ENCODE measurements at places on chromosomes 16 and 17.

- no peak for DNase-seq
These were observed 27.1 kb downstream of the GSE1 start for GRCh38 chr16:85640254-85640558.

- DNase-seq: peak; percentile 15
These were observed 4.4 kb downstream of the GAA start for GRCh38 chr17:80105762-80106161.

GRCh38 chr17:65027305-65027704 is 29.2 kb downstream of the GNA13 start:
- DNase-seq: no peak

GRCh38 chr16:83238949-83239691 is 568.7 kb upstream of the HSBP1 start:
- no peak for DNase-seq

DNA sequence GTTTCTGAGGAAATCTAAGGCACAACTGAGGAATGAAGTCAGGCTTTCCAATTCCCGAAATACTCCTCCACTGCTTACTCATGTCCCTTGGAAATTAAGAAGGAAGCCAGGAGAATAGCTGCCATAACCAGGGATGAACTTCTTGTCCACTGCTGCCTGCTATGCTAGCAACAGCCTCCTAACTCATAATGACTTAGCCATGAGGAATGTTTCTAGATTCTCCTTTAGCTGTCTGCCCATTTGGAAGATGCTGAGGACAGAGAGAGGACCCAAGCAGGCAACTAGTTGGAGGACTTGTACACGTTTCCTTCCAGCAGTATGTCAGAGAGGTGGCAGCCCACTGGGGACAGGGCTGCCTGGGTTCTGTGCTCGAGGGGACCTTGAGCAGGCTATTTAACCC is 939 bp upstream of the CCL2 start:
- no peak for DNase-seq

GRCh38 chr16:4391631-4392381 is 20.2 kb downstream of the VASN start:
- no peak for DNase-seq

DNA sequence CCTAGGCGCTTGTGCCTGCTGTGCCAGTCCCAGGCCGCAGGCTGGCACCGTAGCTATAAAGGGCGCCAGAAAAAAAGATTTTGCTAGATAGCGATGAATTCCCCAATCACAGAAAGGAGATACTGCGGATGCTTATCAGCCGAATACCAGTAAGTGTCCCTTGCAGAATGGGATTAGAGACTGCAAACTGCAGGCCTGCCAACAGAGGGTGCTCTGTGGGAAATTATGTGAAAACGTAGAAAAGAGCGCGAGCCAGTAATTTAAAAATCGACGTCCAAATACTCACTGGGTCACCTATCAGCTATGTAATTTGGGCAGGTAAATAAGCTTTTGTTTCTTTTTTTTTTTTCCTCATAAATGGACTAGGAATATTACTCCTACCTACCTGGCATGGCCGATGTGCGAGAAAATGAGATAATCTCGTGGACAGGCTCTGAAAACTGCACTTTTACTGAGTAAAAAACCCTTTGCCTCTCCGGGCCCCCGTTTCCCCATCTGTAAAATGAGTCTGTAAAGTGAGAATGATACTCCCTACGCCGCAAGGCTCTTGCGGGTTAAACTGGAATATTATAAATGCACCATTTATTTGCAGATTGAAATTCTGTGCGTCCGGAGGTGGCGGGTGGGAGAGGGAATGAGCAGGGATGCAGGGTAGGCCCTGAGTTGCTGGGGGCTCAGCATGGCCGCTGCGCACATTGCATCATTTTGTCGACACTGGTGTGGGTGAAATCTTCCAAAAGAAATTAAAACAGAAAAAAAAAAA is 1.2 kb upstream of the COG1 start:
- peak; percentile 74 for DNase-seq

DNA sequence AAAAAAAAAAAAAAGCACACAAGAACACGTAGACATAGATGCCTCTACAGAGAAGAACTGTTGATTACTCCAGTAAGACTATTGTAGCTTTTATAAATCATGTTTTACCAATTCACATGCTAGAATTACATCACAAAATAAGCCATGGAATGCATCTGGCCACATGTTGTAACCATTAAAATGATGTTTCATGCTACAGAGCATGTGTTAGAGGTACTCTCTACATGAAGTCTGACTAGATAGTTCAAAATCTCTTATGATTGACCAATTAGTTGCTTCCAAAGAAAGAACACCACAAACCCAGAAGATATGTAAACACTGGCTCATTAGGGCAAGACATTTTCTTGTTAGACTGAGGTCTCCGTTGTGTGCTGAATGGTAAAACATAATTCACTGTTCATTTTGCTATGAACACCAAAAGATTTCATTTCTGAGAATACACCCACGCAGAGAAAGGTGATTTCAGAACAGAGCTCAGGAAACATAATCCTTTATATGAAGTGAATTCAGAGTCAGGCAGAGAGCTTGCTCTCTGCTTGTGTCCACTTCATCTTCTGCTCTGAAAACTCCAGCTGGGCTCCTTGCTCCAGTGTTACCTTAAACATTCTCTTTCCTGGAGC is 411.4 kb upstream of the SOX9 start:
- no peak for DNase-seq

- DNase-seq: no peak
These were observed 79.9 kb downstream of the ZNF18 start for GRCh38 chr17:11917415-11917814.

DNA sequence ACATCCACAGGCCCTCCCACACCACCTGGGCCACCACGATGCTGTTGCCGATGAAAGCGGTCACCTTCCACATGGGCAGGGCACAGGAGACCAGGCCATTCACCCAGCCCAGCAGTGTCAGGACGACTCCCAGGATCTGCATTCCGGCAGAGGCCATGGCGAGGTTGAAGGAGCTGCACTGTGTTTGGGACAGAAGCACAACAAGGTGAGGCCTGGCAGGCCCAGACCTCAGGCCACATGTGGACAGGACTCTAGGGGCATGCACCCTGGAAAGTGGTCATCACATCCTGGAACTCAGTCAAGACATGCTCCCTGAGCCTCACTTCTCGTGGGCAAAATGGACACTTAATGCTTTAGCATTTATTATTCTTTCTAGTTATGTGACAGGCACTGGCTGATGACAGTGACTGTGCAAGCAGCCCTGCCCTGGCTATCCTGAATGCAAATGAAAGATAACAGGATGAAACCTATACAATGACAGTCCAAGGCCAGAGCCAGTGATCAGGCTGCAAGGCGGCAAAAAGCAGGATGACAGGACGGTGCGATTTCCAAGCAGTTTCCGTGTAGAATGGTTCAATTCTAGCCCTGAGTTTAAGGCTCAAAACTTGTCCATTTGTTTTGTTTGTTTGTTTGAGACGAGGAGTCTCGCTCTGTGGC is 2.0 kb downstream of the CLDN6 start:
- DNase-seq: no peak

- no peak for DNase-seq
These were observed 195.3 kb downstream of the ZNF423 start for GRCh38 chr16:49660626-49661025.

GRCh38 chr16:17038415-17038814 is 432.3 kb downstream of the XYLT1 start:
- no peak for DNase-seq

DNA sequence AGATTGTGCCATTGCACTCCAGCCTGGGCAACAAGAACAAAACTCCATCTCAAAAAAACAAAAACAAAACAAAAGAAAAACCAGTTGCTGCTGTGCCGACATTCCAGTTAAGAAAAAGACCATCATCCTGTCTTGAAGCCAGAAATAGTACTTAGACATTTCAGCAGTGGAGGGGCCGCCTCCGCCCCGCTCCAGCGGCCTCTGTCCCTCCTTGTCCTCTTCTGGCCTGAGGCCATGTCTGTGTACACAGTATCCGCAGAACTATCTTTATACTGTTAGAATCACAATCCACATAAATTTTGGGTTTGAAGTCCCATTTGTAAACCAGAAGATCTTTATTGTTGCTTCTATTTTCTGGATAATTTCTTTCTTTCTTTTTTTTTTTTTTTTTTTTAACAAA is 24.9 kb downstream of the ZC3H18 start:
- DNase-seq: peak; percentile 31

DNA sequence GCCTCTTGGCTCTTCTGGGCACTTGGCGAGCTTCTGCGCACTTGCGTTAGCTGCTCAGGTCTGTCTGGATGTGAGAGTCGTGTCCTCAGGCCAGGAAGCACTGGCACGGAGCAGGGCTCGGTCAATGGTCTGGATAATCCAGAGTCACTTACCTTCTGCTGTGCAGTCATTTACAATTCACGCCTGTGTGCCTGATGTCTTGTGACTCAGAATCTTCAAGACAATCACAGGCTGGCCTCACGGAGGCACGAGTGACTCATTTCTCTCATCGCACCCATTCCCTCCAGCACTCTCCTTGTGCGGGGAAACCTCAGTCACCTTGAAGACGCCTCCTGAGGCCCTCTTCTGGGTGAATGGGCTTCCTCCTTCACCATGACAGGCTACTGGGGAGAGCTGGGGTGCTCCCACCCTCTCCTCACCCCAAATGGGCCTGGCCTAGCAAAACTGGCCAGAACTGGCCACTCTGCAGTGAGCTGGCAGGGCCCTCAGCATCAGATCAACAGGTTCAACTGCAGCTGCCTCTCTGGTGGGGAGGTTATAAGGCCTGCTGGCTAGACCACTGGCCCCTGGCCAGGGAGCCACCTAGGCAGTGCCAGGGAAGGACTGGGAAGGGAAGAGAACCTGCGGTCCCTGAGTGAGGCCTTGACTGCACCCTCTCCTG is 1.9 kb upstream of the CAPN15 start:
- DNase-seq: no peak

- no peak for DNase-seq
These were observed 231.6 kb upstream of the CPHXL start for GRCh38 chr16:75957870-75958269.

DNA sequence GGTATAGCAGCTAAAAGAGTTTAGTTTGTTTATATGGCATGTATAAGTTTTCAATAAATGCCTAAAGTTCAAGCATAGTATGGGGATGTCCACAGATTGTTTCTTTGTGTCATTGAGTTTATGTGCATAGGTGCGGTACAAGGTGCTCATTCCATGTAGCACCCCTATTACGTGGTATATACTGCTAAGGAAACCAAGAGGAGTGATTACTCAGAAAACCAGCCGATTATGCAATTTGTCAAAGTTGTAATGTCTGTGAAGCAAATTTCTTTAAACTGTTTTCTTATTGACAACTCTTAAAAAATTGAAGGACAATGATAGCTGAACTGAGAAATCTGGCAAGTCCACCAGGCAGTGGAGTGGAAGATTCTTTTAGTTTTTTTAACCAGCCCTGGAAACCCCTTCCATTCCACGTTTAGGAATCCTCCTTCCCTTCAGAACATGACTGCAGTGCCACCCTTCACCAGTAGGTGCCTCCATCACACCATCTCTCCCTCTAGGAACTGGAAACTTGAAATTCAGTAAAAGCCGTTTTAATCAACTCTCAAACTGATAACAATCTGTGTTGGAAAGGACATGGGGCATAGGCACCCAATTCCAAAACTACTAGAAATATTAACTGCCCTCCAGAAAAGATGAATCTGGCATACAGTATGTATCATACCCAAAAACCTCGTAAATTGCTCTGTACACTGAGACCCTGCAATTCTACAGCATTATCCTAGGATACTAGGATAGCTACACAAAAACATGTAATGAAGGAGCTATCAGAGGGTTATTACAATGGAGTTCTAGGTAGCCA is 43.5 kb downstream of the REXO5 start:
- DNase-seq: peak; percentile 82

- no peak for DNase-seq
These were observed 108.9 kb upstream of the EEF2KMT start for GRCh38 chr16:5206331-5206990.

DNA sequence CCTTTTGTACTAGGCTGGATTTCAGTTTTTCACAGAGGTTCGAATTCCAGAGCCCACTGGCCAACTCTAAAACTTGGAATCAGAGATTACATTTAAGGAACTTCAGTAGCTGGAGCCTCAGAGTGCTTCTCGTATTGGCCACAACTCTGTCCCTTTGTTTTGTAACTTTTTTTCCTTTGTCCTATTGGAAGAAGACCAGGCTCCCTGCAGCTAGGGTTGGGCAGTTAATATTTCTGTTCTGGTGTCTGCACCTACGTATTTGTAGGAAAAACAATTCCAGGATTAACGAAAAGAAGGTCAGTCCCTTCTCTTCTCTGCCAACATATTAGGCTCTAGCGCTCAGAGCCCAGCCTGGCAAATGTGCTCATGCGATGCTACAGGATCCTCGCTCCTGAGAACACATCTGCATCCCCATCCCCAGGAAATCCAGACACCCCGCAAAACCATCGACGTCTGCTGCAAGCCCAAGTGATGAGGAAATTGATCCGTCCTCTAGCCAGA is 1.9 kb downstream of the CDH11 start:
- no peak for DNase-seq

- no peak for DNase-seq
These were observed 96.7 kb upstream of the XYLT1 start for GRCh38 chr16:17567455-17567854.

- no peak for DNase-seq
These were observed 52.3 kb downstream of the RPTOR start for GRCh38 chr17:80596760-80597608.

DNA sequence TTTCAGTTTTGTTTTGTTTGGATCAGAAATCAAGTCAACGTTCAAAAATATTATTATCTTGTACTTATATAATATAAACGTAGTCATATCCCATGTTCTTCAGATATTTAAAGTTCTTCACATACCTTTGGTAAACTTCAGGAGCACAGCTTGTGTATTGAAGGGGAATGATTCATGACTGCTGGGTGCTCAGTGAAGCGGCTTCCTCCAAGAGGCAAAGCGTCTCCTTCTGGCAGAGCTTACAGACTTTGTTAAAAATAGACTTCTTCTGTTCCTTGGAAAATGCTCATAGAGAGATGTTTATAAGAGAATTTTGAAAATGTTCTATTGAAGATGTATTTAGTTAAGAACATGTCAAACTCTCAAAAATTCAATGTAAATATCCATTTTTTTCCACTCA is 155.6 kb upstream of the CNTNAP4 start:
- DNase-seq: no peak

GRCh38 chr16:30766206-30766932 is 4.2 kb downstream of the RNF40 start:
- DNase-seq: no peak

DNA sequence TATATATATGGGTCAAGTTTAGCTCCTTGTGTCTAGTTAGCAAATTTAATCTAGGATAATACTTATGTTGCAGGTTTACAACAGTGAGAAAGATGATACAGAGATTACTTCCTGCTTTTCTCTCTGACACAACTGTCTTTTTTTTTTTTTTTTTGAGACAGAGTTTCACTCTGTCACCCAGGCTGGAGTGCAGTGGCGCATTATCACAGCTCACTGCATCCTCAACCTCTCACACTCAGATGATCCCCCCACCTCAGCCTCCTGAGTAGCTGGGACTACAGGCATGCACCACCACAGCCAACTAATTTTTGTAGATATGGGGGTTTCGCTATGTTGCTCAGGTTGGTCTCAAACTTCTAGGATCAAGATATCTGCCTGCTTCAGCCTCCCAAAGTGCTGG is 706.9 kb upstream of the SOX9 start:
- DNase-seq: no peak
